ENCODE measurements at places on chromosomes 1 and 21.

DNA sequence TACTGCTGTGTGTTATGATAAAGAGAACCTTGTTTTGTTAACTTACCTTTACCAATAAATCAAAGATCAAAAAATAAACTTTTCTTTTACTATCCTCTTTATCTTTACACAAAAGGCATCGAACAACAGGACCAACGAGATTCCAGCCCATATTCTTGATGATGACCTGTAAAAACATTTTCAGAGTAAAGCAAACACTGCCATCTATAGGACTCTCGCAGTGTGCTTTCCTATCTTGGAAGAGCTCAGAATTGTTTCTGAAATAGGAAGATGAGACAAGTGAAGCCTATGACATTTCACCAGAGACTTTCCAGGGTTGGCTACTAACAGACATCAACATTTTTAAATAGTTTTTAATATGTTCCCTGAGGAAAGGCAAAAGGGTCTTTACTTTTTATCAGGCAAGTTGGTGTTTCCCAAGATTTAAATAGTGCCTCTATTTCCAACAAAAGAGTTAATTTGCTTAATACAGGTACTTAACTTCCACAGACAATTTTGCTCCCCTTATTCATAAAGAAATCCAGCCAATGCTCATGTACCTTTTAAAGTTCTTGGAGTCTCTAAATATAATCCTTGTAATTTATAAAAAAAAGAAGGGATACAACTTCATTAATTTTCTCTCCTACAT is 7.3 kb downstream of the GLMN start:
- no peak overlapping the region for H3K27ac ChIP-seq
- peaks cover 7% of the 10 kb centered on the region for H3K36me3 ChIP-seq
- H3K27me3 ChIP-seq, result no peaks in the 10 kb centered on the region
- H3K4me1 ChIP-seq, result no peaks in the 10 kb centered on the region
- DNase-seq, result no peak
- H3K4me3 ChIP-seq, result no peak overlapping the region

DNA sequence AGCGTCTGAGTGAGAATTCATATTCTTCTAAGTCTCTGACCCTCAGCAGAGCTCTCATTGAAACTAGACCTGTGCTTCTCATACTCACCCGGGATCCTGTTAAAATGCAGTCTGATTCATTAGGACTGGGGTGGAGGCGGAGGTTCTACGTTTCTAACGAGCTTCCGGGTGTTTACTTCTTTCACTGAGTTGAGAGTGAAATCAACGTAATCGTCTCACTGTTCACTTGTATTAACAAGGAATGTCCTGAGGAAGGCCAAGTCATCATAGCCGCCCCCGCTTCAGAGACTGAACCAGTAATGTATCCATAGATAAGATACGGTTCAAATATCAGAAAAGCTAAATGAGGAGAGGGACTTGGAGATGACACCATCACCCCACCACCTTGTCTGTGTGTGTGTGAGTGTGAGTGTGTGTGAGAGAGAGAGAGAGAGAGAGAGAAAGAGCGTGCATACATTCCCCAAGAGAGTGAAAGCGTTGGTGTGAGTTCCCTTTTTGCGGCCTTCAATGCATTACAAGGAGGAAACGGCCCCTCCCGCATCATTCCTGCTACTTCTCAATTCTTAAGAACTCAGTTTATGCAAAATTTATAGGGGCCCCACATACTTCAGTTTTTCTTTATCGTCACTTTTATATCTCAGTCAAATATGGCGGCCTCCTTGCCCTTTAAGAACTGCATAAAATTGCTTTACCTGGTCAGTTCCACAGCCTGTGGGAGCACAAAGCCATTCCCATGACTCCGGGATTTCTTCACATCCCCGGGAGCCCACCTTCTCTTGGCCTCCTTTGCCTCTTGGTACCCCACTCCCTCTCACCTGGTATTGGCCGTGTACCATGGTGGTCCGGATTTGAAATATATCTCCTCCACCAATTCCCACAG is 19.8 kb downstream of the KMO start:
- H3K4me3 ChIP-seq, result no peak overlapping the region
- peak overlapping the region; percentile 59 for H3K27ac ChIP-seq
- no peaks in the 10 kb centered on the region for H3K4me1 ChIP-seq
- no peaks in the 10 kb centered on the region for H3K27me3 ChIP-seq
- H3K36me3 ChIP-seq, result no peaks in the 10 kb centered on the region
- DNase-seq, result peak; percentile 76

GRCh38 chr1:225825078-225825477 is 15.2 kb downstream of the EPHX1 start:
- H3K36me3 ChIP-seq, result peaks cover 18% of the 10 kb centered on the region
- H3K27me3 ChIP-seq, result no peaks in the 10 kb centered on the region
- no peak overlapping the region for H3K27ac ChIP-seq
- no peak overlapping the region for H3K4me3 ChIP-seq

GRCh38 chr1:16083486-16083885 is 10.0 kb upstream of the FAM131C start:
- H3K27ac ChIP-seq, result no peak overlapping the region
- peaks cover 6% of the 10 kb centered on the region for H3K4me1 ChIP-seq
- no peak overlapping the region for H3K4me3 ChIP-seq
- peak; percentile 39 for DNase-seq
- no peaks in the 10 kb centered on the region for H3K36me3 ChIP-seq
